ENCODE measurements at places on chromosomes 7 and 10.

GRCh38 chr7:51311166-51311565 lies 5.4 kb downstream of the COBL start:
- no peak for DNase-seq

GRCh38 chr7:125847692-125848091 lies 918.1 kb upstream of the POT1 start:
- DNase-seq: no peak

- no peak for DNase-seq
Observed at GRCh38 chr7:121985476-121986030, 112.6 kb downstream of the PTPRZ1 start.

DNA sequence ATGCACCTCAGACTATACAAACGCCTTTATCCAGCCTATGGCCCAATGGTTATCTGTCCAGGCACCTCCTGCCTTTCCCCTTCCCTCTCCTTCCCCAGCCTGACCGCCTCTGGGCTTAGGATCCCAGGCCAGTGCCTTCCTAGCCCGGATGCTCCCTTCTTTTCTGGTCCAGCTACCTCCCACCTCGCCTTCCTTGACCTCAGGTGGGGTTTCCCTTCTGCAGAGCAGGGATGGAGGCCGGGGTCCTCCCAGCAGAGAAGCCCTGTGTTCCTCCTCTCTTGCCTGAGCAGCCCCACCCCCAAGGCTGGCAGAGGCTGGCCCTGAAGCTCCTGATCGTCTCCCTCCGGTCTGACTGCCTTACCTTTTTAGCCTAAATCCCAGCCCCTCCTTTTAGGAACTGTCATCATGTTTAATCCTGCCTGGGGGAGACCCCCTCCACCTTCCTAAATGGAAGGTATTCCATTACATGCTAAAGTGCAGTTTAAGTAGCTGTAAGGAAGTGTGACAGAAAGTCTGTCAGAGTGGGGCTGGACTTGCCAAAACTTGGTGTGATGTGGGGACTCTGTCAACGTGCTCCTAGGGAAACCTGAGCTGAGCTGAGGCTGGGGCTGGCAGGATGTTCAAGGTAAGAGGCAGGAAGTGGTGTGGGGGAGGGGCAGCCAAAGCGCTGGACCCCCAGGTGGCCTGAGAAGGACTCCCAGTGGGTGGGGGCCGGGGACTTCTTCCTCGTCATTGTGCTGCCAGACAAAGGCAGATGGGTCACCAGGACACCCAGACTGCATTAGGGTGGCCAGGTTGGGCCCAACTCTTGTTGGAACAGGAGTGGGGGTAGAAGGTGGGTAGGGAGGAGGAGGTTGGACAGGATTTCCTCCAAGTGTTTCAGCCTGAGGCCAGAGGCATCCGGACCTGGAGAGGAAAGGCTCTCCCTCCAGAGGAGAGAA lies 39.5 kb downstream of the LBX1 start:
- no peak for DNase-seq

GRCh38 chr7:17446340-17446739 lies 147.9 kb downstream of the AHR start:
- DNase-seq: no peak

- DNase-seq: no peak
Observed at GRCh38 chr7:20952916-20953315, 166.2 kb upstream of the SP8 start.

DNA sequence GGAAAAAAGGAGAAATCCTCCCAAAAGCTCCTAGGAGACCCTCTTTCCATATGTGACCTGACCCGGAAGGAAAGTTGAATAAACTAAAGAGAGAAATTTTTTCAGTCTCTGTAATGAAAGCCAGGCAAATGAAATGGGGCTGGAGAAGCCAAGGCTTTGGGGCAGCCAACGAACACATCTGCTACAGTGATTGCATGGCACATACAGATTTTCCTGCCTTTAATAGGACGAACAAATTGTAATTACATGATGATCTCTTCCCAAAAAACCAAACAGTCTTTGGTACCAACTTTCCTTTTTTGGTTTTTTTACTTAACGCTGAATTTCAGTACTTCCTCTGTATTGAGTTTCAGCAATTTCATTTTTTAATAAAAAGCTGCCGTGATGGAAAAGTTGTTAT lies 23.5 kb upstream of the PTN start:
- DNase-seq: no peak

GRCh38 chr10:18008986-18009385 lies 57.3 kb downstream of the SLC39A12 start:
- no peak for DNase-seq

DNA sequence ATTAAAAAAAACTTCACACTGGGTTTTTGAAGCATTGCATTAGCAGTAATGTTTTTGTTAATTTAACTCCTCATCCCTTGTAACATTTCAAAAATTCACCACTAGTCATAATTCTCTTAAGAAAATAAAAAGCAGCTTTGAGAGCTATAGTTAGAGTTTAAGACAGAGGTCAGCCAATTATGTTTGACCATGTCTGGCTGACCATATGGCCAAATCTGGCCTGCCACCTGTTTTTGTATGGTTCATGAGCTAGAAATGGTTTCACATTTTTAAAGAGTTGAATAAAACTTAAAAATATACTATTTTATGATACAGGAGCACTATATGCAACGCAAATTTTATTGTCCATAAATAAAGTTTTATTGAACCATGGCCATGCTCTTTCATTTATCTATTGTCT lies 73.0 kb upstream of the LRRTM3 start:
- DNase-seq: no peak

DNA sequence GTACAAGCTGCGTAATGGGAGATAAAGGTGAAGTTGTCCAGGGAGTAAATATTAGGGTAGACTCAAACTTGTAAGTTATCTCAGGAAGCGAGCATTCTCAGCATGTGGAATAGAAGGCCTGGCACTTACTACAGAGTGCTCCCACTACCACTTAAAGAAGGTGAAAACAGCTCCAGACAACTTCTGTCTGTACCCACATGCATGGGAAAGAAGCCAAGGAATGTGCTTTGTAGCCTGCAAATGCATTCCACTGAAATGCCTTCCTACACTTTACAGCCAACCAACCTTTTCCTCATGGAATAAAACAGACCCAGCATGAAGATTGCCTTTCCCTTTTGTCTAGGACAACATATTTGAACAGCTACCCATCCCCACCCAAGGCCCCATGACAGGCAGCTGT lies 45.4 kb upstream of the NPSR1 start:
- no peak for DNase-seq

DNA sequence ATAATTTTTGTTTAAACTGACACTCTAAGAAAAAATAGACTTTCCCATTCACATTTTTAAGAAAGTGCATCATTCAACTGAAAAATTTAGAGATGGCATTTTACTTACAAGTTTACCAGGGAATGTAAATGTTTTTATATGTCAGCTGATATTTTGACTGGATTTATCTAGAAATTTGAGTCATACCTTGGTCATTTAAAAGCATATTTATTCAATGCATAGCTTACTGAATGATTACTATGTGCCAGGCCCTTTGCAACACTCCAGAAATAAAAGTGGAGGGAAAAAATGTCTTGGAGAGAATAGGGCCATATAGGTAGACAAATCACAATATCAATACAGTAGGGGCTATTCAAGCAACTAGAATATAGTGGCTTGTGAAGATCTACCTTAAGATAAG lies 98.4 kb upstream of the FAM3C start:
- no peak for DNase-seq

DNA sequence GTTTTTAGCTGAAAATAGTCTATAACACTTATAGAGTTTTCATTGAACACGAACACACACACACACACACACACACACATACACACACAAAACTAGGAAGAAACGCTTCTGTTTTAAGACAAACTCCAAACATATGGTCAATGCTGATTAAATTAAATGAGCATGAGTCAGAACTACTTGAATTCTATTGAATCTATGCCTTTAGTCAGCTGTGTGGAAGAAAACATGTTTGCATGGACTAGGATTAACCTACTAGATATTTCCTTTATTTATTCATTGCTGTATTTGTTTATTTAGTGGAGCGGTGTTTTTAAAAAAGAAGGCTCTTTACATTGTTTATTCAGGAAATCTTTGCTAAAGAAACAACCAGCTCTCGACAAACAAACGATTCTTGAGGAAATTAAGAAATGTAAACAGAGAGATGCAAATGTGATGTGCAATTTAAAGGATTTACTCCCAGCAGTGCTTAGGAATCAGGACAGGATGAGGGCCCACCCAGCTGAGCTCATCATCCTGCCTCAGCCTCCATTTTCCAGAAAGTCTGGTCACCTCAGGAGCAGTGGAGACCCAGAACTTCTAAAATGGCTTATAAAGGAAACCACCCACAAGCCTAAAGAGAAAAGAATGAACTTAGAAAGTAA lies 83.2 kb downstream of the PDE1C start:
- no peak for DNase-seq

DNA sequence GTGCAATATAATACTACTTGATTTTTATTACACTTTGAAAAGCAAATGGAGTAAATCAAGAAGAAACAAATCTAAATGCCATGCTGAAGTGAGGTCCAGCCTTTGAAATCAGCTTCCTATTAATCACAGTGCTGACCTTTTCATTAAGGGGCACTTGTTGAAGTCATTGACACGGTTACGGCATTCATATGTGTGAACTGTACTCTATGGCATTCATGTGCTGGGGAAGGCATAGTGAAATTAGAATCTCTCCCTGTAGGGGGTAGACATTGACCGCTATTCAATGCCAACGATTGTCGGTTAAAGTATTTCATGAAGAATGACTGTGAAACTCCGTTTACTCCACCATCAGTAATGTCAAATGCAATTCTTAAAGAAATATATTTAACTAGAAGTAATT lies 296.1 kb upstream of the SEMA3A start:
- DNase-seq: no peak

DNA sequence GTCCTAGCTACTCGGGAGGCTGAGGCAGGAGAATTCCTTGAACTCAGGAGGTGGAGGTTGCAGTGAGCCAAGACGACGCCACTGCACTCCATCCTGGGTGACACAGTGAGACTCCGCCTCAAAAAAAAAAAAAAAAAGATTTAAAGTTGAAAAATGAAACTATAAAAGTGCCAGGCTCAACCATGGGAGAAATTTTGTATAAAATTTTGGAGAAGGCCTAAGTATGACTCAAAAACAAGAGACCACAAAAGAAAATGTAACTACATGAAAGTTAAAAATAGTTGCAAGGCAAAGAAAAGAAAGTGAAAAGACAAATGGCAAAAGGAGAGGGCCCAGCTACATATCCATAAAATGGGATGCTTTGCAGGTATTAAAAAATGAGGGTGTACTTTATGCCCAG lies 104.1 kb downstream of the ARHGAP22 start:
- DNase-seq: no peak

DNA sequence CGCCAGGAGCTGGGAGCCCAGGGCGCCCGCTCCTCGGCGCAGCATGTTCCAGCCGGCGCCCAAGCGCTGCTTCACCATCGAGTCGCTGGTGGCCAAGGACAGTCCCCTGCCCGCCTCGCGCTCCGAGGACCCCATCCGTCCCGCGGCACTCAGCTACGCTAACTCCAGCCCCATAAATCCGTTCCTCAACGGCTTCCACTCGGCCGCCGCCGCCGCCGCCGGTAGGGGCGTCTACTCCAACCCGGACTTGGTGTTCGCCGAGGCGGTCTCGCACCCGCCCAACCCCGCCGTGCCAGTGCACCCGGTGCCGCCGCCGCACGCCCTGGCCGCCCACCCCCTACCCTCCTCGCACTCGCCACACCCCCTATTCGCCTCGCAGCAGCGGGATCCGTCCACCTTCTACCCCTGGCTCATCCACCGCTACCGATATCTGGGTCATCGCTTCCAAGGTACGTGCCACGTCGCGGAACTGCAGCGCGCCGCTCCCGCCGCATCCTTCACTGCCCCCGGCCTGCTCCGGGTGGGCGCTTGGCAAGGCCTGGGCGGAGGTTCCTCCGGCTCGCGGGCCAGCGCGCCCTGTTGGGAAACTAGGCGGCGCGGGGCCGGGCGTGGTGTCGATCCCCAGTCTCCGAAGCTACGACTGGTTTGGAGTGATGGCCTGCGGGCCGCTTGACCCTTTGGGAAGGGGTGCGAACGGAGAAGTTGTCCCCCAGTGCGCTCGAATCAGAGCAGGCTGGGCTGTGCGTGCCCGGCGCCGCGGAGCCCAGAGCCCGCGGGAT lies 868 bp downstream of the EMX2 start:
- DNase-seq: no peak

DNA sequence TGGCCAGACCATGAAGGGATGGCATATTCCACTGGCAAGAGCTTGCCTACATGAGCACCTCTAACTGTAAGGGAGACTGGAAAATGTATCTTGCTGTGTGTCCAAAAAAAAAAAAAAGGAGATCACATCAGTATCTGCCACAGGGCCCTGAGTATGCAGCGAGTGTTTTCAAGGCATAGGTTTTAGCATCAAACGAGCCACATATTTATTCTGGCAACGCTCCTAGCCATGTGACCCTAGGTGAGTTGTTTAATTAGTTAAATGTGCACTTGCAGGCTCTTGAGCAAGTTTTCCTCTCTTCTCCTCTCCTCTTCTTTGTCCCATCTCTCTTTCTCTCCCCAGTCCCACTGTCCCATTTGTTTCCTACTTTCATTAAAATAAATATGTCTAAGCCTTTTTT lies 428.7 kb upstream of the AKR1E2 start:
- DNase-seq: no peak

DNA sequence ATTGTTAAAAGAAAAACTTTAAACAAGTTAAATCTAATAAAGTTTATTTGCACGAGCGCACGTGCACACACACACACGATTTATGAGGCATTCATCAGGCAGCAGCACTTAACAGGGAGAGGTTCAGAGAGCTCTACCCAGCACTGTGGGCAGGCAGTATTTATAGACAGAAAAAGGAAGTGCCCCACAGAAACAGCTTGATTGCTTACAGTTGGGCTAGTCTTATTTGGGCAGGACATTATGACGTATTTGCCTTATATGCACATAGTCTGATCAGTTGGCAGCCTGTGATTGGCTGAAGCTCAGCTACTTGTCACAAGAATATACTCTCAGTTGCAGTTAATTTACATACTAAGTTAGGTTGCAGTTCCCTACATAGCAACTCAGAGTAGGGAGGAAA lies 1.2 kb upstream of the SDHAF3 start:
- DNase-seq: no peak

GRCh38 chr7:74180866-74181265 lies 6.7 kb downstream of the EIF4H start:
- DNase-seq: no peak

DNA sequence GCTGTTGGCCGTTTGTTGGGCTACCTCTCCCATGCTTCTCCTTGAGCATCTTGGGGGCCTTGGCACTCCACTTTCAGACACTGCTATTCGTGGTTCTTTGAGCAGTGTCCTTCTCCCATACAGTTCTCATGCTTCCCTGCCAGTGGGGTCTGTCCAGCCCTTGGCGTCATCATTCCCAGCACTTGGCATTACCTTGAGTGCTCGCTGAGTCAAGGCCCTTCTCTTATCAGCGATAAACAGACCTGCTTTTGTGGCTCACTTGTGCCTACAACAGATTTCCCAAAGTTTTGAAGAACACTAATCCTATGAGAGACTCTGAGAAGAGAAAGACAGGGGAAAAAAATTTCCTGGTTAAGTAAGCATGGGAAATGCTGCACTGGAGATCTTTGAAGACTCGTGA lies 85.3 kb downstream of the NOC3L start:
- no peak for DNase-seq

- DNase-seq: no peak
Observed at GRCh38 chr7:108592646-108593201, 23.1 kb downstream of the DNAJB9 start.

- DNase-seq: no peak
Observed at GRCh38 chr7:32958046-32959025, 1.1 kb downstream of the FKBP9 start.

- no peak for DNase-seq
Observed at GRCh38 chr7:8637322-8637721, 203.9 kb downstream of the NXPH1 start.

- DNase-seq: no peak
Observed at GRCh38 chr10:71679425-71679824, 40.2 kb downstream of the C10orf105 start.

- DNase-seq: no peak
Observed at GRCh38 chr10:123635745-123636144, 30.4 kb upstream of the GPR26 start.
